Omental fat pad (tissue), 4 donors: ENCODE measurements at places on chromosomes 5 and 9.

GRCh38 chr9:18422296-18423036, 51.5 kb upstream of the ADAMTSL1 start:
- no peak for DNase-seq

DNA sequence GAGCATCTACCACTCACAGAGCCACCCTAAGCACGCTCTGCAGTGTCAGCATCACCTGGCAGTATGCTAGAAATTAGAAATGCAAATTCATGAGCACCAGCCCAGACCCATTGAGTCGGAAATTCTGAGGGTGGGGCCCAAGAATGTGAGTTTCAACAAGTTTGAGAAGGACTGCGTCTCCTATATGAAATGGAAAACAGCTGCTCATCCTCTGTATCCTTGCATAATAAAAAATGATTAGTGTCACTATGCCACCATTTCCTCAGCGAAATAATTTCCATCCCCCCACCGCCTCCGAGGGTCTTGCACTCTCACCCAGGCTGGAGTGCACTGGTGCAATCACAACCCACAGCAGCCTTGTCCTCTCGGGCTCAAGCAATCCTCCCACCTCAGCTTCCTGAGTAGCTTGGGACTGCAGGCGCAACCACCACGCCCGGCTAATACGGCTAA, 1.3 kb upstream of the IQGAP2 start:
- DNase-seq = no peak

GRCh38 chr5:163509291-163509951, 4.0 kb downstream of the MAT2B start:
- DNase-seq = no peak

DNA sequence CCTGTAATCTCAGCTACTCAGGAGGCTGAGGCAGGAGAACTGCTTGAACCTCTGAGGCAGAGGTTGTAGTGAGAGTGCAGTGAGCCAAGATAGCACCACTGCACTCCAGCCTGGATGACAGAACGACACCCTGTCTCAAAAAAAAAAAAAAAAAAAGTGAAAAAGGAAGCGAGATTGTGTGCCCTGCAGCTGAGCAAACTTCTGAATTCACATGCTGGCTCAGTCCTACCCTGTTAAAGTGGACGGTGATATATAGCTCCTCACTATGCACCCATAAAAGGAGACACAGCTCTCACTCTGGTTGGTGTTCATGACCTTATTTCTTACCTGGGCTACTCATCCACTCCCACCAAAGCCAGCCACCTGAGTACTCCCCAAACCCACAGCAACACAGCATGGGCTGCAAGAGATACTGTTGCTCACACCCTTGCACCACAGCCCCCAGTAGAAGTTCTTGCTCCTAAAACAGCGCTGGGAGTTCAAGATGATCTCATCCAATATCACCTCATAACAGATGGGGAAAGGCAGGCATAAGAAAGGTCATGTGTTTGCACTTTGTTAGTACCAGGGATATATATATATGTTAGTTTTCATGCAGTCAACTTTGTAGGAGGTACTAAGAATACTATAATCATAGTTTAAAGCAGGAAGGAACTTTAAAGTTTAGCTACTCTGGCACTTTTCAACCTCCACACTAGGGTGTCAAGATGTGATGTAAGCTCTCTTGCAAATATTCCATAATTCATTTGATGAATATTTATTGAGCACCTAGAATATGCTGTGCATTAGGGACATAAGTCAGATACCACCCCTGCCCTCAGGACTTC, 4.0 kb downstream of the TTLL11 start:
- DNase-seq = no peak

DNA sequence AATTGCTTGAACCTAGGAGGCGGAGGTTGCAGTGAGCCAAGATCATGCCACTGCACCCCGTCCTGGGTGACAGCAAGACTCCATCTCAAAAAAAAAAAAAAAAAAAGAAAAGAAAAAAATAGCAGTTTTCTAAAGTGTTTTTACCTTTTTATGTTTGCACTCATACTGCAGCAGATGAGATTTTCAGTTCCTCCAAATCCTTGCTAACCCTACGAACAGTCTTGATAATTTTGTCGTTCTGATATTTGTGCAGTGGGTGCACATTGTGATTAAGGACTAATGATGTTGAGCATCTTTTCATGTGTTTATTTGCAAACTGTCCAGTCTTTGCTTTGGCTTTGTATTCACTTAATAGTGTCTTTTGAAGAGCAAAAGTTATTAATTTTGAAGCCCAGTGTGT, 42.9 kb downstream of the ZCCHC7 start:
- no peak for DNase-seq

DNA sequence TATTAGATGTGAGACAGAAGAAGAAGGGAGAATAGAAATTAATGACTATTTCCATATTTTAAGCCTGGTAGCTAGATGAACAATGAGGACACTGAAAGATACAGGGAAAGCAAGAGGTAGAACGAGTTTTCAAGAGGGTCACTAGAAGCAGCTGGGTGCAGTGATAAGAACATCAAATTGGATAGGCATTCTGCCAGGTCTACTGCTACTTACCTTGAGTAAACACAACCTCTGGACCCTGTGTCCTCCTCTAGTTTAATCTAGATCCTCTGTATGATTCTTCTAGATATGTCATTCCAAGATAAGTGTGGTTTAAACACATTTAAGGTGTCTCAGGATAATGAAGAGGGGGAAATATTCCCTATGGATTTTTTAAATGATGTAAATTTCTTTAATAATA, 31.2 kb downstream of the OTP start:
- DNase-seq = no peak

GRCh38 chr9:114465906-114466900, 39.1 kb downstream of the WHRN start:
- no peak for DNase-seq

- no peak for DNase-seq
Observed at GRCh38 chr5:147821766-147822165, 9.7 kb downstream of the SPINK1 start.

- DNase-seq = no peak
Observed at GRCh38 chr9:96048104-96048955, 172.8 kb downstream of the ERCC6L2 start.

DNA sequence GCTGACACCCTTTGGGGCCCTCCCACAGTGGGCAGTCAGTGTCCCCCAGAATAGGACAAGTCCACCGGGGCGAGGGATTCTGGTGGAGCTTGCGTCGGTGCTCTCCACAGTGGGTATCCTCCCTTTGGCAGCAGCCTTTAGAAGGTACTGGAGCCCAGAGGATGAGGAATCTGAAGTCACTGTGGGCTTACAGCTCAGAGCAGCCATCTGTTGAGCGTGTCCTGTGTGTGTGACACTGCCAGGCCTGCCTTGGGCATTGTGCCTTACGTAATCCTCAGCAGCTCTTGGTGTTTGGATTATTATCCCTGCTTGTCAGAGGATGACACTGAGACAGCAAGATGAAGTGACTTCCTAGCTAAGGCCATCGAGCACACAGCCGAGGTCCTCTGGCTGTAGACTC, 12.6 kb downstream of the URM1 start:
- DNase-seq = no peak

DNA sequence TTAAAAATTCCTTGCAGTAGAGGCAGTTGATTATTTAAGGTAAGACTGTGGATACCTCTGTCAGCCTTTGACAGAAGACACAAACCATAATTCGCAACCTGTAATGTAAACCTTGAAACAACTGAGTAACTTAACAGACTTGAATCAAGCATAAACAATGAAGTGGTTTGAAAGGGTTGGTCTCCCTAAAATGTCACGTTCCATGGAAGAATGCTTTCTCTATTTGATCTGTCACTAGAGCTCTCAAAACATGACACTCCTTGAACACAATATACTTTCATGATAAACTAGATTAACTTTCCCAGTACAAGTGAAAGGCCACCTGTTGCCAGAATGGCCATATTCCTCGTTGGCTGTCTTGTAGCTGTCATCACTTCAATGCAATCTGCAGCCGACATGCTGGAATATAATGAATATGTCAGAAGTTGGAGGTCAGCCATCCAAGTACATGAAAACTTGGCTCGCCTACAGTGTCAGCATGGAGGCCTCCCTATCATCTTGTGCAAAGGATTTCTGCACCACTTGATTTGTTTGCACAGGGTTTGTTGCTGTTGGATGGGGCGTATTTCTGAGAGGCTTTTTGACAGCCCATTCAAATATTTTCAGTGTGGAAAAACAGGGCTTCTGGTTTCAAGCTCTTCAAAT, 228.0 kb downstream of the TLE4 start:
- DNase-seq = no peak

DNA sequence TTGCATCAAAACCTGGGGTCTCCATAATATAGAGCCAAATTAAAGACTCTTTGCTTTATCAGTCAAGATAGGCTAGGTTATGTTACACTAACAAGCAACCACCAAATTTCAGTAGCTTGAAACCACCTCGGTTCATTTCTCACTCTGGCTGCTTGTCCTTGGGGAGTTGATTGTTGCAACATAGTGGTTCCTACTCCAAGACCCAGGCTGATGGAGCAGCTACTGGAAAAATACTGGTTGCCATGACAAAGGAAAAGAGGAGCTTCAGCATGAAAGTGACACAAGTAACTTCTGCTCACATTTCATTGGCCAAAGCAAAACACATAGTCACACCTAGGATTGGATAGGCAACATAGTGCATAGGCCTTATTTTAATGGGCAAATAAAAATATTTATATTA, 18.5 kb upstream of the RCL1 start:
- DNase-seq = no peak

DNA sequence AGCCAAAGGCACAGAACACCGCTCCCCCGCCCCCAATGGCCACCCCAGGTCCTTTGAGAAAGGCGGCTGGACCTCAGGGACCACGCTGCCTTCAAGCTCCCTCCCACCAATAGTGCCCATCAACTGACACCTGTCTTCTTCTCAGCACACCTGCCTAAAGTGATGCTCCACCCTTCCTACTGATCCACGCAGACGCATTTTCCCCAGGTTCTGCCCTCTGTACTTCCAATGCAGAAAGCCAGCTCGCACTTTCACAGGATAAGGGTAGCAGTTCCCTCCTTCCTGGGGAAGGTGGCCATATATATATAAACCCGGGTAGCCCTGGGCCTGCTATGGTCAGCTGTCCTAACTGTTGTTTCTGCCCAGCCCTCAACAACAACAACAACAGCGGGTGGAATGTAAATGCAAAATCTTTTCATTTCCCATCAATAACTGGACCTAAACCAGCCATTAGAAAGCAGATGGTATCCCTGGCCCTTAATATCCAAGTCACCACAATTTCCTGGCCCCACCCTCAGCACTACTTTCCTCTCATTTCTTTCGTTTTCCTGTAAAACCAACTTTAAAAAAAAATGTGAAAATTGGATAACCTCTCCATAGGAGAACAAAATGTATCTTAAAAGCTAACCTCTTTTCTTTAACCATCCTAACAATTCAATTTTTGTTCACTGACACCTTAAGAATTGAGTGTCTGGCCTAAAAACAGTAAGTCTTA, 1.7 kb downstream of the GOLM1 start:
- DNase-seq = no peak

DNA sequence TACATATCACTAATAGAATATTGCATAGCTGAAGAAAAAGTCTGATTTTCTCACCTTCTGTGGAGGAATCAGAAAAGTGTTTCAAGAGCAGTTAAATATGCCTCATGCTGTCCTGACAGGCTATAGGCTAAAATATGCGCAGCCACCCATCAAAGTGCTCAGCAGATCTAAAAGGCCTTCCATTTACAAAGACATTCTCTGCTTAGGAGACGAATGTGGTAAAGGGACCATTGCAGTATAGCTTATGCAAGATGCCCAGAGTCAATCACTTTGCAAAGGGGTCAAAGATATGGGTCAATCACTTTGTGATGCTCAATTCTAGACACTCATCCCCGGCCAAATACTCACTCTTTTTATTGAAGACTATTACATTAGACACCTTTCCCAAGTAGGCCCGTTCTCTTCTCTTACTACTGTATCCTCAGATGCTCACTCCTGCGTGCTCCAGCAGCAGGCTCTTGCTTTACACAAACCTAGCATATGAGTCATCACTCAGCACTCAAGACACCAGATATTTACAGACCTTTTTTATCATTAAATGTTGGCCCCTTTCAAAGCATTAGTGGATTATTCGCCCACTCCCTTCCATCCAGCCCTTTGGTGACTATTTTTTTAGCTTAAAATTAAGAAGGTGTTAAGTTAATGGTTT, 568.2 kb upstream of the CDH18 start:
- DNase-seq = no peak

- no peak for DNase-seq
Observed at GRCh38 chr5:143130613-143131305, 272.7 kb downstream of the NR3C1 start.

GRCh38 chr5:19179571-19179970, 808.4 kb downstream of the CDH18 start:
- no peak for DNase-seq

- no peak for DNase-seq
Observed at GRCh38 chr5:154101184-154101583, 62.4 kb downstream of the MFAP3 start.

DNA sequence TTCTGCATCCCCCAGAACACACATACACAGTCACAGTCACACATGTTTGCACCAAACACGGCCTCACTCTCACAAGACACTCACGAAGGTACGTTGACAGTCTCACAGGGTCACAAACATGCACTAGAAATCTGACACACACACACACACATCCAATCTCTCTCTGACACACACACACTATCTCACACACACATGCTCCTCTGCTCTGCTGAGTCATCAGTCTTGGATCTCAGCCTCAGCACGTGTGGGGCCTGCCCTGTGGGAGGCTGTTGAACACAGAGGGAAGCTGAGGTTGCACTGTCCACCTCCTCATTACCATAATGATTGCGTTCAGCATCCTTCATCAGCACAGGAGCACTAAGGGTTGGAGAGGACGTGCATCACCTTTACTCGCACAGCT, 188.8 kb downstream of the MTRR start:
- no peak for DNase-seq

DNA sequence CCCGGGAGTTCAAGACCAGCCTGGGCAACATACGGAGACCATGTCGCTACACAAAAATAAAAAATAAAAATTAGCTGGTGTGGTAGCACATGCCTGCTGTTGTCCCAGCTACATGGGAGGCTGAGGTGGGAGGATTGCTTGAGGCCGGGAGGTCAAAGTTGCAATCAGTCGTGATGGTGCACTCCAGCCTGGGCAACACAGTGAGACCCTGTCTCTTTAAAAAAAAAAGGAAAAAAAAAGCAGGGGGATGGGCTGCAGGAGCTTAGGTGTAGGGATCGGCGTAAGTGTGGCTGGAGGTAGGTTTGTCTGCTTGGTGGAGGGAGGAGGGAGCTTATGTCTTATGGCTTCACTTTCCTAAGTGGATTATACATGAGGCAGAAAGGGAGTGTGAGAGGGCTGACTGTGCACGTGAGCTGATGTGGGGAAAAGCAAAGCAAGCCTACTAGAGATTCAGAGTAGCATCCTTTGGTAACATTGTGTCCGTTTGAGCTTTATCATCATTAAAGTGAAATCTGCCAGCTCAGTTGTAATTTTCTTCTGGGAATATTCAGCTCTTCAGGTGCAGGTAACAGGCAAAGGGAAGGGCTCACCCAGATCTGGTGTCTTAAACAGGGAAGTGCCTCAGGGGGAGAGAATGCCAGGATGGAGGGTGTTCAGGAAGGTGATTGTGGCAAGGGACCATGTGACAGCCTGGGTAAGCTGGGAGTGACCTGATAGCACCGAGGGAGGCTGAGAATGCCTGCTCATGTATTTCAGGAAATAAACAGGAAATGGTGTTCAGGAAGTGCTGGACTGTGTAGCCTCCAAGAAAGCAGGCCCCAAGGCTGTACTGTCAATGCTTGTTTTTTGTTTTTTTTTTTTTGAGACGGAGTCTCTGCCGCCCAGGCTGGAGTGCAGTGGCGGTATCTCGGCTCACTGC, 17.6 kb upstream of the SETX start:
- no peak for DNase-seq

- DNase-seq = no peak
Observed at GRCh38 chr5:96961053-96961452, 25.2 kb downstream of the LNPEP start.
